ENCODE measurements at places on chromosomes 16 and 17. TPM values are rescaled to one million over a fixed set of nuclear protein-coding genes. Genes with fewer than 3 reads are reported as not detected.

GRCh38 chr16:59973966-59974365 lies 1239.8 kb upstream of the GOT2 start:
- no peaks in the 10 kb centered on the region for H3K36me3 ChIP-seq
- H3K27me3 ChIP-seq, result no peaks in the 10 kb centered on the region
- H3K27ac ChIP-seq, result no peak overlapping the region
- no peak for DNase-seq
- H3K4me1 ChIP-seq, result no peaks in the 10 kb centered on the region
- H3K4me3 ChIP-seq, result no peak overlapping the region

Gene SLFN14
- total RNA-seq, result not detected

GRCh38 chr17:2455956-2456355 lies 55.1 kb upstream of the MNT start:
- no peak overlapping the region for H3K27ac ChIP-seq
- DNase-seq, result no peak
- no peak overlapping the region for H3K4me3 ChIP-seq
- no peaks in the 10 kb centered on the region for H3K27me3 ChIP-seq

Gene UBE2Z
- 46.8 TPM for total RNA-seq

- no peaks in the 10 kb centered on the region for H3K4me1 ChIP-seq
- DNase-seq, result no peak
- no peaks in the 10 kb centered on the region for H3K27me3 ChIP-seq
- no peak overlapping the region for H3K4me3 ChIP-seq
Observed at GRCh38 chr17:58734040-58734439, 21.6 kb upstream of the PPM1E start.

- no peaks in the 10 kb centered on the region for H3K27me3 ChIP-seq
- H3K27ac ChIP-seq, result peak overlapping the region; percentile 54
- H3K4me1 ChIP-seq, result no peaks in the 10 kb centered on the region
- peak; percentile 90 for DNase-seq
- no peaks in the 10 kb centered on the region for H3K36me3 ChIP-seq
Observed at GRCh38 chr16:69276148-69277115, 34.7 kb upstream of the VPS4A start.

GRCh38 chr17:63345611-63346010 lies 100.5 kb downstream of the CYB561 start:
- no peaks in the 10 kb centered on the region for H3K4me1 ChIP-seq
- H3K36me3 ChIP-seq, result no peaks in the 10 kb centered on the region
- no peak overlapping the region for H3K4me3 ChIP-seq
- no peaks in the 10 kb centered on the region for H3K27me3 ChIP-seq

DNA sequence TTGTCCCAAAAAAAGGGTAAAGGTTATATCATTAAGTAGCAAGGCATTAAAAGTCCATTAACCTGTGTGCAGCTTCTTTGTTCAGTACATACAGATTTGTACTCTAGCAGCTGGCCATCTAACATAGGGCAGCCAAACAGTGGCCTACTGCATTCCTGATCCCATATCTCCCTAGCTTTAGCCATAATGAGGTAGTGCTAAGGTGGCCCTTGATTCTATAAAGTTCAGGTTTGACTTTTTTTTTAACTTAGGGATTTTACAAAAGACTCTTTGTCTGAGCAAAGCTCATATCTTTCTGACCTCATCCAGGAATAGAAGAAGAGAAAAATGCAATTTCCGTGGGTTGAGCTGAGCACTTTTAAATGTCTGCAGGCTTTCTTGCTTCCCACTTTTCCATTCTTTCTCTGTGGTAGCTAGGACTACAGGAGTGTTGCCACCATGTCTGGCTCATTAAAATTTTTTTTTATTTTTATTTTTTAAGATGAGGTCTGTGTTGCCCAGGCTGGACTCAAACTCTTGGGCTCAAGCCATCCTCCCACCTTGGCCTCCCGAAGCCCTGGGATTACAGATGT lies 19.5 kb upstream of the CDC6 start:
- H3K4me3 ChIP-seq, result no peak overlapping the region
- no peaks in the 10 kb centered on the region for H3K4me1 ChIP-seq
- DNase-seq, result no peak
- no peaks in the 10 kb centered on the region for H3K27me3 ChIP-seq
- no peak overlapping the region for H3K27ac ChIP-seq
- H3K36me3 ChIP-seq, result peaks cover 14% of the 10 kb centered on the region

GRCh38 chr17:17824119-17824782 lies 12.5 kb downstream of the SREBF1 start:
- no peak for DNase-seq
- peaks cover 79% of the 10 kb centered on the region for H3K4me1 ChIP-seq
- H3K27ac ChIP-seq, result peak overlapping the region; percentile 84

DNA sequence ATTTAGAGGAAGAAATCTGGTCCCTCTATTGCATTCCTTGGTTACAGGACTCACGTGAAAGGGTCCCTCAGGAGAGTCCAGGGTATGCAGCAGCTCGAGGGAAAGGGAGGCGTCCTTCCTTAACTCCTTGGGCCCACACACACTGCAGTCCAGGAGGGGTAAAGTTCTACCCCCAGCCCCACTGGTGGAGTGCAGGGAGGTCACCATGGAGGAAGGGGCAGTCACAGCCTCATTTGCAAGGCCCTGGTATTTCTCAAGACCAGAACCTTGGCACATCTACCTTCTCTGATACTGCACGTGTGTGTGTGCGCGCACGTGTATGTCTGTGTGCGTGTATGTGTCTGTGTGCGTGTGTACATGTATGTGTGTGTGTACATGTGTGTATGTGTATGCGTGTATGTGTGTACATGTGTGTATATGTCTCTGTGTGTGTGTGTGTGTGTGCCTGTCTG lies 11.1 kb downstream of the HIC1 start:
- H3K27me3 ChIP-seq, result no peaks in the 10 kb centered on the region
- peaks cover 78% of the 10 kb centered on the region for H3K4me1 ChIP-seq
- H3K27ac ChIP-seq, result peak overlapping the region; percentile 91
- peaks cover 4% of the 10 kb centered on the region for H3K36me3 ChIP-seq
- DNase-seq, result no peak

GRCh38 chr17:33832262-33832661 lies 422.8 kb upstream of the CCL2 start:
- H3K4me3 ChIP-seq, result no peak overlapping the region
- H3K27ac ChIP-seq, result no peak overlapping the region
- H3K4me1 ChIP-seq, result no peaks in the 10 kb centered on the region
- DNase-seq, result no peak
- H3K27me3 ChIP-seq, result no peaks in the 10 kb centered on the region

GRCh38 chr17:12445331-12445730 lies 220.4 kb upstream of the MYOCD start:
- no peaks in the 10 kb centered on the region for H3K4me1 ChIP-seq
- H3K36me3 ChIP-seq, result no peaks in the 10 kb centered on the region
- H3K27ac ChIP-seq, result peak overlapping the region; percentile 28

Gene RAMP2
- total RNA-seq, result 20.0 TPM

- no peak overlapping the region for H3K4me3 ChIP-seq
- no peaks in the 10 kb centered on the region for H3K27me3 ChIP-seq
- no peak overlapping the region for H3K27ac ChIP-seq
- H3K36me3 ChIP-seq, result no peaks in the 10 kb centered on the region
- peaks cover 29% of the 10 kb centered on the region for H3K4me1 ChIP-seq
Observed at GRCh38 chr16:12313902-12314621, 337.5 kb downstream of the SNX29 start.

Gene PPP1R27
- total RNA-seq, result not detected

DNA sequence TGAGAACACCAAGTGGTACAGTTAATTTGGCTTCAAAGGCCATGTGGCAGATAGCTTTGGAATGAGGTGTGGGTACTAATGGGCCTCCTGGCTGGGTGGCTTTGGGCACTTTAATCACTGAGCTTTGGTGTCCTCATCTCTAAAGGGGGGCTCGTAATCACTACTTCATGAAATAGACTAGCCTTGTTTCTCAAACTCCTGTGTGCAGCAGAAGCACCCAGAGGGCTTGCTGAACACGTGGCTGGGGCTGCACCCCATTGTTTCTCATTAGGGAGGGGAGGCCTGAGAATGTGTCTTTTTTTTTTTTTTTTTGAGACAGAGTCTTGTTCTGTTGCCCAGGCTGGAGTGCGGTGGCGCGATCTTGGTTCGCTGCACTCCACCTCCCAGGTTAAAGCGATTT lies 5.8 kb downstream of the EPN2 start:
- H3K36me3 ChIP-seq, result no peaks in the 10 kb centered on the region
- H3K4me3 ChIP-seq, result no peak overlapping the region
- H3K27me3 ChIP-seq, result no peaks in the 10 kb centered on the region
- no peak overlapping the region for H3K27ac ChIP-seq

Gene PKMYT1
- not detected for total RNA-seq

GRCh38 chr17:42365136-42365535 lies 23.1 kb downstream of the STAT3 start:
- H3K4me3 ChIP-seq, result no peak overlapping the region
- no peak for DNase-seq
- no peaks in the 10 kb centered on the region for H3K27me3 ChIP-seq
- H3K27ac ChIP-seq, result no peak overlapping the region
- no peaks in the 10 kb centered on the region for H3K36me3 ChIP-seq

GRCh38 chr16:85754413-85754812 lies 3.5 kb upstream of the C16orf74 start:
- H3K27ac ChIP-seq, result no peak overlapping the region
- peaks cover 10% of the 10 kb centered on the region for H3K27me3 ChIP-seq
- H3K4me1 ChIP-seq, result no peaks in the 10 kb centered on the region
- no peak overlapping the region for H3K4me3 ChIP-seq

GRCh38 chr16:69918241-69918640 lies 32.9 kb upstream of the CLEC18A start:
- H3K36me3 ChIP-seq, result no peaks in the 10 kb centered on the region
- no peaks in the 10 kb centered on the region for H3K27me3 ChIP-seq
- no peak for DNase-seq
- H3K27ac ChIP-seq, result no peak overlapping the region
- no peak overlapping the region for H3K4me3 ChIP-seq

GRCh38 chr16:68612996-68613395 lies 32.1 kb upstream of the CDH3 start:
- no peaks in the 10 kb centered on the region for H3K27me3 ChIP-seq
- no peak for DNase-seq
- no peaks in the 10 kb centered on the region for H3K36me3 ChIP-seq
- no peak overlapping the region for H3K4me3 ChIP-seq

DNA sequence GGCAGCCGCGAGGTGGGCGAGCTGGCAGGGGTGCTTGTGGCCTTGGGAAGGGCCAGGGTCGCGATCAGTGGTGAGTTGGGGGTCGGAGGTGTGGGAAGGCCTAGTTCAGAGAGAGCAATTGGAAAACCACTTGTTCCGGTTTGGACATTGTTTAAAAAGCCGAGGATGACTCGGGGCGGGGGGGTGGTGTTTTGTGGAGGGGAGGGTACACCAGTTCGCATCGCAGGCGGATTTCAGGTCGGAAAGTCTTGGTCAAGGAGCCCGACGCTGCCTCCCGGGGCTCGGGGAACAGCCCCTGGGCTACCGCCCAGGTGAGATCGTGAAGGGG lies 66.4 kb downstream of the KPNA2 start:
- H3K4me1 ChIP-seq, result peaks cover 4% of the 10 kb centered on the region
- peak overlapping the region; percentile 82 for H3K4me3 ChIP-seq
- H3K36me3 ChIP-seq, result no peaks in the 10 kb centered on the region

DNA sequence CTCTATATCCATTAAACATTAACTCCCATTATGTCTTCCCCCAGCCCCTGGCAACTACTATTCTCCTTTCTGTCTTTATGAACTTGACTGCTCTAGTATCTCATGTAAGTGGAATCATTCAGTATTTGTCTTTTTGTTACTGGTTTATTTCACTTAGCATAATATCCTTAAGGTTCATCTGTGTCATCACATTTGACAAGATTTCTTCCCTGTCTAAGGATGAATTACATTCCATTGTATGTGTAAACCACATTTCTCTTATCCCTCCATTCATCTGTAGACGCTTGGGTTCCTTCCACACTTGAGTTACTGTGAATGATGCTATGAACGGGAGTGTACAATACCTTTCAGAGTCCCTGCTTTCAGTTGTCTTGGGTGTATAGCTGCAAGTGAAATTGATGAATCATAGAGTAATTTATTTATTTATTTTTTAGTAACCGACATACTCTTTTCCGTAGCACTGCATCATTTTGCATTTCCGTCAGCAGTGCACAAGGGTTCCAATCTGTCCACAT lies 399.7 kb upstream of the RBFOX1 start:
- no peaks in the 10 kb centered on the region for H3K27me3 ChIP-seq
- H3K4me3 ChIP-seq, result no peak overlapping the region
- no peaks in the 10 kb centered on the region for H3K36me3 ChIP-seq
- DNase-seq, result no peak

- no peaks in the 10 kb centered on the region for H3K27me3 ChIP-seq
- no peak overlapping the region for H3K27ac ChIP-seq
- H3K36me3 ChIP-seq, result peaks cover 16% of the 10 kb centered on the region
- DNase-seq, result no peak
Observed at GRCh38 chr17:37322106-37322505, 53.7 kb upstream of the C17orf78 start.

- peak overlapping the region; percentile 90 for H3K27ac ChIP-seq
- no peak overlapping the region for H3K4me3 ChIP-seq
- no peaks in the 10 kb centered on the region for H3K36me3 ChIP-seq
- peaks cover 90% of the 10 kb centered on the region for H3K4me1 ChIP-seq
- H3K27me3 ChIP-seq, result no peaks in the 10 kb centered on the region
Observed at GRCh38 chr17:59375857-59376256, 44.4 kb downstream of the YPEL2 start.

DNA sequence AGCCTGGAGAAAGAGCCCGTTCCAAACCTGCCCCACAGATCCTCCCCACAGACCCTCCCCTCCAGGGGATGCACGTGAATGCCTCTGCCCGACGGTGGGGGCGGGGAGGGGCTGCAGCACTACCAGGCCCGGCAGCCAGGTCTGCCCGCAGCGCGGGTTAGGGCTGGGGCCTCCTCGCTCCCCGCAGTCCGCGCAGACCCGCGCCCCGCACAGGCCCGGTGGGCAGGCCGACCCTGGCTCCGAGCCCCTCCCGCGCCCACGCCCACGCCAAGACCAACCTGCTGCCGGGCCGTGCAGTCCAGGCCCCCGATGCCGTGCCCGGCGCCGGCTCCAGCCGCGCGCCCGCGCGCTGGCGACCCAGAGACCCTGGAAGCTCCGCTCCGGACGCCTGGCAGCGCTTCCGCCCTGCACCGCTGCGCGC lies at the start of gene RPUSD1:
Gene RPUSD1, minus strand, starts transcription at position 404 of the 421 bp plus-strand sequence. CDS start 644 bp downstream, outside the sequence.
- no peak for DNase-seq
- H3K4me3 ChIP-seq, result peak within 1 kb of the TSS; percentile 100
- peak within 1 kb of the TSS; percentile 76 for H3K27ac ChIP-seq
- peaks cover 24% of the 10 kb centered on the region for H3K4me1 ChIP-seq
- no peaks in the 10 kb centered on the region for H3K36me3 ChIP-seq
- peaks cover 3% of the 10 kb centered on the region for H3K27me3 ChIP-seq

Gene SLC47A1
- 8.2 TPM for total RNA-seq

DNA sequence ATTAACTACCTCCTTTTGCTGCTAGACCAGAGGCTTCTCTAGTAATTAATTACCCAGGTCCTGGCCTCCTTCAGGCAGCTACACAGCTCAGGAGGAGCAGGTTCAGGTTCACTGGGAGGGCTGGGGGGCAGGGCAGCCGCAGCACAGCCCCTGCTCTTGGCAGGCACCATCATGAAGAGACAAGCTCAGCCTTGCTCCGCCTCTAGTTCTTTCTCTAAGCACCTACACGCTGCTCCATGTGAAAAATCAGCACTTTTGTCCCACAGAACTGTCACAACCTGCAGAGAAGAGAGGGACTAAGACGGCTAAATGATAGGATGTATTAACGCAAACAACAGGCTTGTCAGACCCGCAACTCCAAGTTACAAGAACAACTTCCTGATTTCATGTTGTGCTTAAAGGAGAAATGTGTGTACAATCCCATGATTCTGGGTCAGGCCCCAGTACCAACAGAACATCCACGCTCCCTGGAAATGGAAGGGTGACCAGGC lies 53.4 kb downstream of the GRB2 start:
- peaks cover 48% of the 10 kb centered on the region for H3K4me1 ChIP-seq
- no peaks in the 10 kb centered on the region for H3K27me3 ChIP-seq
- DNase-seq, result no peak
- H3K4me3 ChIP-seq, result no peak overlapping the region
- H3K36me3 ChIP-seq, result no peaks in the 10 kb centered on the region
- H3K27ac ChIP-seq, result peak overlapping the region; percentile 28

Data from sigmoid colon (tissue), 7 donors.